ENCODE measurements at places on chromosomes 6 and 20. TPM values are rescaled to one million over a fixed set of nuclear protein-coding genes. Genes with fewer than 3 reads are reported as not detected.

DNA sequence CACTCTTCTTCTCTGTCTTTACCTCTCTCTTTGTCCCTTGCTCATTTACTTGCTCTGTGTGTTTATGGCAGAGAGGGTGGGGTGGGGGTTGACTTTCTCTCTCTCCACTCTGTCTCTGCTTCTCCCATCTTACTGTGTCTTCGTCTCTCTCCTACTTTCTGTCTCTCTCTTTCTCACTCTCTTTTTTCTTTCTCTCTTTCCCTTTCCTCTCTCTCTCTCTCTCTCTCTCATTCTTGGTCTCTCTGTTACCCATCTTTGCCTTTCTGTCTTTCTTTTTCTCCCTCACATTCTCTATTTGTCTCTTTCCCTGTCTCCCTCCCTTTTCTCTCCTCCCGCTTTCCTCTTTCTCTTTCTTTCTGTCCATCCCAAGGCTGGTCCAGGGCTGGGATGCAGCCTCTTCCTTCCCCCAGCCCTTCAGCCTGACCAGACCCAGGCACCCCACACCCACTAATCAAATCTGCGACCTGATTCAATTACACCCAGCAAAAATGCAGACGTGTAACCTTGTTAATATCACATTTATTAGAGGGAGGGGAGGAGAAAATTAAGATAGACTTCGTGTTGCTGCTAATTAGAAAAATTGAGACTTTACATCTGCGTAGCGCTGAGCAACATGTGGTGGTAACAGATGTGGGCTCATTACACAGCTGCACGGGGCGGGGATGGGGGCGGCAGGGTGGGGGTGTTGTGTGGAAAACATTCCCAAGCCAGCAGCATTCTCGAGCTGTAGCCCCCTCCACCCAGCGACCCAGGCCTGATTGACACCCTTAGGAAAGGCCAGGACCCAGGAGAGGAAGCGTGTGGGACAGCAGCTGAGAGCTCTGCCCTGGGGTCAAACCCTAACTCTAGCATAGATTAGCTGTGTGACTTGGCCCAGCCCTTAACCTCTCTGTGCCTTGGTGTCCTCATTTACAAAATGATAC lies 124.9 kb upstream of the MAFB start:
- DNase-seq = no peak

DNA sequence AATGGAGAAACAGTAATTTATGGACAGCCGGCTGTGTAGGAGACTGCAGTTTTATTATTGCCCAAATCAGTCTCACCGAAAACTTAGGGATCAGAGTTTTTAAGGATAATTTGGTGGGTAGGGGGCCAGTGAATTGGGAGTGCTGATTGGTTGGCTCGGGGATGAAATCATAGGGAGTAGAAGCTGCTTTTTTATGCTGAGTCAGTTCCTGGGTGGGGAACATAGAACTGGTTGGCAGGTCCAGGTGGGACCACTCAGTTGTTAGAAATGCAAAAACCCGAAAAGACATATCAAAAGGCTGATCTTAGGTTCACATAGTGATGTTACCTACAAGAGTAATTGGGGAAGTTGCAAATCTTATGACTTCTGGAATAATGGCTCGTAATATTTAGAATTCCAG lies 59.3 kb downstream of the DOP1A start:
- no peak for DNase-seq

The SLC17A1 gene
- not detected for total RNA-seq

GRCh38 chr6:133606852-133607251 lies 282.1 kb upstream of the TCF21 start:
- no peak for DNase-seq

GRCh38 chr20:38266426-38266825 lies 5.9 kb upstream of the KIAA1755 start:
- no peak for DNase-seq

The SLC17A2 gene
- not detected for total RNA-seq

GRCh38 chr6:17705778-17706579 lies 746 bp downstream of the NUP153 start:
- peak; percentile 56 for DNase-seq

GRCh38 chr6:6193221-6193745 lies 127.2 kb downstream of the F13A1 start:
- no peak for DNase-seq

The TMEM63B gene
- total RNA-seq = 20.7 TPM

GRCh38 chr6:168607272-168608112 lies 166.5 kb downstream of the SMOC2 start:
- DNase-seq = no peak

DNA sequence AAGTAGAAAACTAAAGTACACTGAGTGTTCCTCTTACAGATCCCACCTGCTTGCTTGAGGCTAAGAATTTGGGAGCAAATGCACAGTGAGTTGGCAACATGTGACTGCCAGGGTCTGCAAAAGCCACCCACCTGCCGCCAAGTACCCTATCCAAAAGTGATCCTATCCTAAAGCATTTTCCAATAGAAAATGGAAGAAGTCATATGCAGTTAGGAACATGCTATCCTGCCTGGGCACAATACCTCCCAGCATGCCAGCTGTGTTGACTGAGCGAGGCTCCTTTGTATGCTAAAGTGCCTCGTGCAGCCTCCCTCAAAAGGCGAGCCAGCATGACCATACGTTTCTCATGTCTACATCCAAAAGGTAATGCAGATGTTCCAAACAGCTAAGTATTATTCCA lies 52.7 kb downstream of the TRAF3IP2 start:
- no peak for DNase-seq

DNA sequence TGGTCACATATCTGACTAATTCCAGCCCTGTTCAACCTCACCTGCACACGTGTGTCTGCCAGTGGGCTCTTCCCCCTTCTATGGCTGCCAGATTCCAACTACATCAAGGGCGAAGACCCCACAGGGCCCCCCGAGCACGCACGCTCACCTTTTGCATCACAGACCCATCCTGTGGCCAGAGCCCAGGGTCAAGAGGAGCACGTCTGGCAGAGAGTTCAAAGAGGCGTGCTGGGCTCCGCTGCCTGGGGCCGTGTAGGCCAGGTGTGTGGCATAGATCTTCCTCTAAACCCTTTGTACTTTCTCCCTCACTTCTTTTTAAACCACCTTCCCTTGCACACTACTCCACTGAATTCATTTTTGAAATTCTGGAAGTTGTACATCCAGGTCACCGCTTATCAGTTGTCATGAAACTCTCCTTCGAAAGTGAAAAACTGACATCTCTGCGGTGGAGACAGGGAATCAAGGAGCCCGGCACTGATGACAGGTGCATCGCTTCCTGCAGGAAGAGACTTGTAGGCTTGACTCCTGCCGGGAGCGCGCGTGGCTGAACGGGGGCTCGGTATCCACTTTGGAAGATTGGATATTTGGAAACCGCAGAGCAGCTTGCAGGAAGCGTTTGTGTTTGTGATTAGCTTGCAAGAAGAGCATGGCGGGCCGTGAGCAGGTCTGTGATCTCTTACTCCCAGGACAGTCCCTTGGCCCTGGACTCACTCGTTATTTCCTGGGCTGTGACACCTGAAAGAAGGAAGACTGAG lies 397.2 kb downstream of the CDH4 start:
- DNase-seq = no peak

The CST1 gene
- total RNA-seq = not detected

DNA sequence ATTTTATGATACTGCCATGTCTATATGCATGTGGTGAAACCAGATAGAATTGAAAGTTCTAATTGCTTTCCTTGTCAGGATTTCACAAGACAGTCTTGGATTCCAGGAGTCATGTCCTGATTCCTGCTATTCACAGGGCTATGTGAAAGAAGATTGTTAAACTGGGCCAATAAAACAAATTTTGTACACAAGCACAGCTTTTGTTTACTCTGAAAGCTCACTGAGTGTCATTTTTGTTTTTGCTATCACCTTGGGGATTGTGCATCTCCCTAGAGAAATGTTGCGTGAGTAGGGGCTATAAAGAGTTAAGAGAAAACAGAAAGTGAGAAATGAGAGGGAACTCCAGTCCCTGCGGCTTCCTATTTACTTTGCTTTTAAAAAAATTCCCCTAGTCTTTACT lies 627.5 kb downstream of the PKHD1 start:
- no peak for DNase-seq

The GTF2H4 gene
- total RNA-seq = 12.7 TPM

The SMOC2 gene
- total RNA-seq = not detected

- DNase-seq = peak; percentile 98
These were observed 69.7 kb upstream of the TOX2 start for GRCh38 chr20:43844778-43845614.

The WFDC5 gene
- not detected for total RNA-seq

The NFKBIE gene
- total RNA-seq = 5.4 TPM

DNA sequence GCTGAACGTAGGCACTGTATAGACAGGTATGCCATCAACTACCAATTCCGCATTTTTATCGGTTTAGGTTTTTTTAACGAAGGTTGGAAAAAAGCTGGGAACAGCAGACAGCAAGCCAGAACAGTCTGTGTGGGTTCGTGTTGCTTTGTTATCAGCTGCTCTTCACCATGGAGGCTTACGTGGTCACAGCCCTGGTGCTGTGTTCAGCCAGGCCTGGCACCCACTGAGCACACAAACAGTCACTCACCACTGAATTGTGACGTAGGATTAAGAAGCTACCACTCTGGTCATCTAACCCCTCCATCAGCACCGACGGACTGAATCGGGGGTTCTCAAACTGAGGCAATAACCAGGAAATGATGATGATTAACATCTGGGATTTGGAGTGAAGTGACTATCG lies 13.2 kb downstream of the FAM210B start:
- no peak for DNase-seq

The CYP39A1 gene
- total RNA-seq = 4.7 TPM

- DNase-seq = no peak
These were observed 784.2 kb downstream of the KIF16B start for GRCh38 chr20:15789079-15789478.

DNA sequence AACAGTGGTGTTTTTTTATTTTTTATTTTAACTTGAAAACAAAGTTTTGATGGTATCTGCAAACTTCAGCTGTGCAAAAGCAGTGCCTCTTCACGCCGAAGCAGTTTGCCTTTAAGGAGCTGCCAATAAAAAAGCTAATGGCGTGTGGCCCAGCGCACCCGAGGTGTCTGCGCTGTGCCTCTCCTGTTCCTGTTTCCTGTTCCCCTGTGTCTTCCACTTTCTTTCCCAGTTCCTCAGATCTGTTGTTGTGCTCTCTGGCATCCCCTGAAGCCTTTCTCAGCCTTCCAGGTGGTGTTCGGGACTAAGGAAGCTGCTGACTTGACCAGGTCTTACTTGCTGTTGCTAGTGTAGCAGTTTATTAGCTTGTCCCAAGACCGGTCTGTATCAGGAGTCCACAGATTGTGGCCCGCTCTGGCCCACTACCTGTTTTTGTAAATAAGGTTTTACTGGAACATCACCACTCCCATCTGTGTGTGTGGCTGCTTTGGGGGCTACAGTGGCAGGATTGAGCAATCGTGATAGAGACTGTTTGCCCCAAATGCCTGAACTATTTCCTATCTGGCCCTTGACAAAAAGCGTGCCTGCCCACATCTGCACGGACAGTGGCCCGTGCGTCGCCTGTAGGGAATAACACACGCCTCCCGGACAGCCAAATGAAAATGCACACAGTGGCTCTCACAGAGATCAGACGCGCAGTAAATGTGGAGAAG lies 178.3 kb downstream of the TMEM242 start:
- DNase-seq = peak; percentile 43

DNA sequence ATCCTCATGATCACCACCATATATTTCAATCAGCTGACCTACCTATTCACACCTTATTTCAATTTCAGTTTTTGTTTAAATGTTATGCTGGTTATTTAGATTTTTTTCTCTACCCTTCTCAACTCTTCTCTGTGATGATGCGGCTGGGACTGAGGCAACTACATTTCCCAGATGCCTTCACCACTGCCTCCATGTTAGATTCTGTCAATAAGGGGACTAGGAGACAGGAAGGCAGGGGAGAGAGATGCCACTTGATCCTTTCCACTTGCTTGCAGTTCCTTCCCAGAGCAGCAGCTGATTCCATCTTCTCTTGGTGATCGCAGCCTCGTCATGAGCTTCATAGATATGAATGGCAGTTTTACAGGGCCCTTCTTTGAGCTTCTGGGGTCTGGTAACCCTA lies 33.5 kb upstream of the POU3F2 start:
- DNase-seq = no peak

The CAGE1 gene
- 0.33 TPM for total RNA-seq

- DNase-seq = no peak
These were observed 74.5 kb downstream of the MACROD2 start for GRCh38 chr20:14069796-14070195.

The PBOV1 gene
- not detected for total RNA-seq

The KIF25 gene
- not detected for total RNA-seq

The RAD21L1 gene
- not detected for total RNA-seq

The EFCAB8 gene
- not detected for total RNA-seq

The SRMS gene
- not detected for total RNA-seq

The CSTF1 gene
- total RNA-seq = 36.1 TPM

The OTOR gene
- total RNA-seq = not detected

The SLC12A5 gene
- total RNA-seq = not detected

- no peak for DNase-seq
These were observed 54.0 kb downstream of the IL20RA start for GRCh38 chr6:136990754-136991153.

- DNase-seq = no peak
These were observed 21.9 kb downstream of the BTBD9 start for GRCh38 chr6:38617856-38618255.

The TMEM244 gene
- total RNA-seq = not detected

The DSP gene
- 4.3 TPM for total RNA-seq

- DNase-seq = no peak
These were observed 6.3 kb downstream of the RAET1L start for GRCh38 chr6:150018846-150019580.

The TLDC2 gene
- total RNA-seq = 0.18 TPM

The TOMM6 gene
- 38.3 TPM for total RNA-seq

- no peak for DNase-seq
These were observed 6.1 kb downstream of the PRDM13 start for GRCh38 chr6:99612551-99613408.

The TBXT gene
- not detected for total RNA-seq

GRCh38 chr6:106103728-106104109 lies 17.6 kb downstream of the PRDM1 start:
- DNase-seq = no peak

DNA sequence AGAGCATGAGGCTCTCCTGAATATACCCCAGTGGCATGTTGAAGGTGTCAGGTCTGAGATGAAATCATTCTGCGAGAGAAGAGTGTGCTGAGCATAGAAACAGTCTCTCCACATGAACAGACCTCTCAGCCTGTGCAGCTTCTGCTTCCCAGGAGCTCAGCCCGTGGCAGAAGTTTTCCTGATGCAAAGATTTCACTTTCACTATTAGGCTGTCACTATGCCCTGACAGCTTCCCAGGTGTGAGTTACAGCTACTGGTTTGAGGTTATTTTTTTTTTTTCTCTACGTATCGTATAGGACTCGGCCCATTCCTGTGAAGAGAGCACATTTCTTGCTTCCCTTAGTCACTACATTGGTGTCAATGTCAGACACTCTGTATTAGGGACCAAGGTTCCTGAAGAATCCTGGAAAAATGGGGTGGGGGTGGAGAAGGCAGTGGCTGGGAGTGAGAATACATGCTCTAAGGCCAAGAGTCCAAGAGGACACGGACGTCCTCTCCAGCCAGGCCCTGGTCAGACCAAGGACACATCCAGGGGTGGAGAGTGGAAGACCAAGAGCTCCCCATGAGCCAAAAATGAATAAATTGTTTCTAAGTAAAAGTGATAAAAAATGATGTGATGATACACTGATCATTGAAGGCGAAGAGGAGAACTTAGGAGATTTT lies 121.2 kb upstream of the AKAP12 start:
- DNase-seq = no peak

The DOK5 gene
- total RNA-seq = 85.6 TPM

- no peak for DNase-seq
These were observed 52.1 kb upstream of the ECI2 start for GRCh38 chr6:4187480-4187879.

- no peak for DNase-seq
These were observed 2.7 kb downstream of the FAM50B start for GRCh38 chr6:3851839-3852238.

GRCh38 chr6:37512400-37513011 lies 12.8 kb upstream of the CCDC167 start:
- no peak for DNase-seq

The NRM gene
- 0.82 TPM for total RNA-seq
